ENCODE measurements at places on chromosomes 16 and 17.

DNA sequence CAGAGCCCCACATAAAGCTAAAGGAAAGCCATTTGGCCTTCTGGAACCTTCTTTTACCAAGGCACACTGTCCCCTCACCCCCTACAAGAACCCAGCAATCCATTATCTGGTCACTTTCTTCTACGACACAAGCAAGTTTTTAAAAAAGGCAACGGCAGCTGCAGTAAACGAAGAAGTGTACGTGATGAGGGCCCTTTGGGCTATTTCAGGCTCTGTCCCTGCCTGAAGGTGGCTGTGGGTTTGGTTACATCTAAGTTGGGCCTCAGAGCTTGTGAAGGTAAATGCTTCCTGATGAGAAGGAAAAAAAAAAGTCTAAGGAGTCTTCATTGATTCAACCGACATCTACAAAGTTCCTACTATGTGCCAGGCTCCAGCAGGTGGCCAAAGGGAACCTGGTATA, 35.4 kb downstream of the XYLT1 start:
- no peak for DNase-seq

DNA sequence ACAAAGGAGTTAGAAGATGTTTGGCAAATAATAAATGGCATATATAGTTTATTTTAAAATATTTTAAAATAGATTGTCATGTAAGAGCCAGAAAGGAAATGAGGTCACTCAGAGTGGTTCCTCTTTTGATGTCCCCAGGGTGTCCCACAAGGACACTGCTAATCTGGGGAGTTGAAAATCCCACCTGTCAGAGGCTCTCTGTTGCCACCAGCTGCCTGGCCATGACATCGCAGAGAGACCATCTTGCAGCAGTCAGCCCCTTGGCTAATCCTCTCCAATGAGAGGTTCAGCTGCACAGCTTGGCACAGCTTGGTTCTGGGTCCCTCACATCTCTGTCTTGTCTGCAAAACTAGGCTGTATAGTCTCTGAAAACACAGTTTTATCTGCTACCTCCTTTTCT, 11.0 kb upstream of the RBFOX1 start:
- peak; percentile 50 for DNase-seq

- DNase-seq = no peak
Observed at GRCh38 chr16:72969812-72970211, 78.1 kb downstream of the ZFHX3 start.

- no peak for DNase-seq
Observed at GRCh38 chr16:1895949-1896675, 22.1 kb downstream of the HS3ST6 start.

- peak; percentile 6 for DNase-seq
Observed at GRCh38 chr16:30998852-30999761, 11.3 kb downstream of the STX1B start.

DNA sequence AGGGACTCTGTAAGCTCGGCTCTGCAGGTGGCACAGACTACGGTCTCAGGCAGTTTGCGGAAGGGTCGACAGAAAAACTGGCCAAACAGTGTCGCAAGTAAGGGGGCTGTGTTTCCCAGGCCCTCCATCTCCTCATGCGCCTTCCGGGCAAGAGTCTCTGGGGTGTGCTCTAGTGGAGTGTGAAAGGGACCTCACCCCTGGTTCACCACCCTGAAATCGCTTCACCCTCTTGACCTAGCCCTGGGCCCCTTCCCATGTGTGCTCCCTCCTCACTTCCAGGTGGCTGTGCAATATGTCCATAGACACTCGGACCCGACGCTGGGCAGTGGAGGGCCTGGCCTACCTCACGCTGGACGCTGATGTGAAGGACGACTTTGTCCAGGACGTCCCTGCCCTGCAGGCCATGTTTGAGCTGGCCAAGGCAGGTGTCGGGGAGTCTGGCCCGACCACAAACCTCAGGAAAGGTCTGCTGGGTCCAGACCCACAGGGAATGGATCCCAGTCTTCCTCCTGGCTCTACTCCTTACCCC, 22.3 kb downstream of the UNC45B start:
- DNase-seq = no peak

GRCh38 chr17:73205459-73205961, 12.7 kb downstream of the COG1 start:
- no peak for DNase-seq

GRCh38 chr16:82096641-82097040, 61.6 kb downstream of the HSD17B2 start:
- no peak for DNase-seq

GRCh38 chr17:51015145-51015558, 105.5 kb downstream of the SPAG9 start:
- DNase-seq = no peak

GRCh38 chr17:73813201-73813600, 169.0 kb upstream of the SDK2 start:
- no peak for DNase-seq

DNA sequence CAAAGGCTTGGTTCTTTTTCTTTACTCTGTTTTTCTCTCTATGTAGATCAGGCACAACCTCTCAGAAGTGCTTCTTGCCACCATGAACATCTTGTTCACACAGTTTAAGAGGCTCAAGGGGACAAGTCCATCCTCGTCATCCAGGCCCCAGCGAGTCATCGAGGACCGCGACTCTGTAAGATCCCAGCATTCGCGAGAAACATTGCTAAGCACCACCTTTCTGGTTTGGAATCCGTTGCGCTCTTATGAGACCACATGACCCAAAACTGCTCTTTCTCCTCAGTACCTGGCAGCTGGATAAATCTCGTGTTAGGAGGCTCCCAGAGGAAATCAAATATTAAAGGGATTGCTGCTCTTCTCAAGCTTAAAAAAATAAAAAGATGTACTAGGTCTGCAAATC, 23.3 kb upstream of the SLC12A3 start:
- no peak for DNase-seq

DNA sequence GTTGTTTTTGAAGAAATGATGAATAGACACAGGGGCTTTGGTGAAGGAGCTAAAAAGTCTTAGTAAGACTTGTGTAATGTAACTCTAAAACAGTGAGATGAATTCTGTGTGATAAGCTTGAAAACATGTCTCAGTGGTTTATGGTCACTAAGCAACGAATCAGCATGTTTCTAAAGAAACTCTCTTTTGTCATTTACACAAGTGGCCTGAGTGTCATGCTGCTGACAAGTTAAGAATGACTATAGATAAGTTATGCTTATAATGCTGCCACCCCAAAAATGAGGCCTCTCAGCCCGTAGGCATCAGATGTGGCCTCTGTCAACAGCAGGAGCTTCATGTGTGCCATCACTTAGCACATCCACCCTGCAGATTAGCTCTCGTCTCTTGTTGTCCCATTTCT, 8.7 kb downstream of the COX10 start:
- no peak for DNase-seq

DNA sequence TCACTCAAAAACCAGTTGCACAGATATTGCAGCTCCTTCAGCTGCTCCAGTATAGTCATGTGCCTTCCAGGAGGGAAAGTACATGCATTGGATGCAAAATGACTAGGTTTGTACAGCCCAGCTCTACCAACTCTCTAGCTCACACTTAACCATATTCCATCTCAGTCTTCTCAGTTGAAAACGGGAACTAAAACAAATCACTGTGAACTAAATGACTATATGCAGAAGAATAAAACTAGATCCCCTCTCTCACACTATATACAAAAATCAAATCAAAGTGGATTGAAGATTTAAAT, 24.9 kb downstream of the DCUN1D3 start:
- DNase-seq = no peak

- no peak for DNase-seq
Observed at GRCh38 chr16:75486014-75486675, 9.1 kb downstream of the CHST6 start.

- DNase-seq = peak; percentile 91
Observed at GRCh38 chr17:59373882-59374495, 42.5 kb downstream of the YPEL2 start.

DNA sequence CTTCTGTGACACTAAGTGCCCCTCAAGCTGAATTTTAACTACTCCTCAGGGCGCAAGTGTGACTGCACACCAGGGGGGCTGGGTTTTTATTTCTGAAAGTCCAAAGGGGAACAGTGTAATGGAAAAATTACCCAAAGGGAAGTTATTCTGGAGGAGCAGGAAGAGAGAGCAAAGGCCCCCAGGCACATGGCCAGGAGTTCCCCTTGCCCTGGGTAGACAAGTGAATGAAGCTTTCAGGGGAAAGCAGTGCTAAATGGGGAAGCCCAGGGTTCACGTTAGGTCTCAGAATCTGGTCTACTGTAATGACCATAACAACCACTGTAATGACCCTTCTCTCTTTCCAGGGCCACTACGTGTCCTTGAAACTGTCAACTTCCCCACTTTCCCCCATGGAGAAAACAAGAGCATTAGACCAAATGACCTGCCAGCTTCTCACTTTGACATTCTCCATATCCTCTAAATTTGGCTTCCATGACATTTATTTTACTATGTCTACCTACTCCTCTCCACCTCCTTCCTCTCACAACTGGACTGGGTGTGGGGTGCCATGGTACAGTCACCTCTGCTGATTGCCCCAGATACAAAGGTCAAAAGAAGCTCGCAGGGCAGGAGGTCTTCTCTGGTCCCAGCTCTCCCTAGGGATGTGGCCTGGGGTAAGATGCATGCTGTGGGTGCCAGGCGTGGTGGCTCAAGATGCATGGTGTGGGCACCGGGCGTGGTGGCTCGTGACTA, 34.1 kb upstream of the MMP2 start:
- peak; percentile 77 for DNase-seq

DNA sequence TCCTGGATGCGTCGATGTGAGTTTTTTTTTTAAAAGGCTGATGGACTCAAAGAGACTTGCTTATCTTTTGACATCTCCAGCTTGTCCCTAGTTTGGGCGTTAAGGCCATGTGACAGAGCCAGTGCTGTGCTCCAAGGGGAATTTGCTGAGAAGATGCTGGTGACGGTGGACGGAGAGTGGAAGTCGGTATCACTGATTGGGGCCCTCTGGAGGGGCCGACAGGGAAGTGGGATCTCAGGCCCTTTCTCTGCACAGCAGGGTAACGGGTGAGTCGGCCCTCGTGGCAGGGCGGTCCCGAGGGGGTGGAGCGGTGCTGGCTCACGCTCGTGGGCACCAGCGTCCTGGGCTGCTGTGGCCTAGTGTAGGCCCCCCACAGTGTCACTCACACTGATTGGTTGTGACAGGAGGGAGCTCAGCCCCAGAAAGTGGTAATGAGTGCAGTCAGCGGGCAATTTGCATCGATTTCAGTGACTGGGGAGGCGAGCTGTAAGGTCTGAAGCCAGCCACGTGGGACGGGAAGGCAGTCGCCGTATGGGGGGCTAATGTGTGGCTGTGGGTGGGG, 91.3 kb downstream of the TBC1D16 start:
- DNase-seq = no peak

DNA sequence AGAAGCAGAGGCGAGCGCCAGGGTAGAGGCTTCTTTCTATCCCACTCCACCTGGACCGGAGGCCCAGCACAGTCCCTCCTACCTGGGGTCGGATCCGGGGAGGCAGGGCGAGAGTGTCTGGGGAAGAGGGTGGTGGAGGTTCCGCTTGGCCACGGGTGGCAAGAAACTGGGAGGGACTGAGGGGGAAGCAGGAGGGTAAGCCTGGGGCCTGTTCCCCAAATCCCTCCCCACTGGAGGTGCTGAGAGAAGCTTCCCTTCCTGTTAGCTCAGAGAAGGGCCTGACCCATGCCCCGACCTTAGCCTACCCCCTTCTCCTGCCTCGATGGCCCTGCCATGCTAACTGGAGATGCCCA, 1.8 kb upstream of the TPPP3 start:
- DNase-seq = no peak

GRCh38 chr17:16448490-16448889, 33.1 kb downstream of the TRPV2 start:
- peak; percentile 43 for DNase-seq

GRCh38 chr17:76681222-76682137, 29.3 kb downstream of the MXRA7 start:
- peak; percentile 80 for DNase-seq

GRCh38 chr16:41439-42068, 11.9 kb downstream of the POLR3K start:
- DNase-seq = no peak

GRCh38 chr16:87762620-87763019, 3.2 kb downstream of the KLHDC4 start:
- no peak for DNase-seq

DNA sequence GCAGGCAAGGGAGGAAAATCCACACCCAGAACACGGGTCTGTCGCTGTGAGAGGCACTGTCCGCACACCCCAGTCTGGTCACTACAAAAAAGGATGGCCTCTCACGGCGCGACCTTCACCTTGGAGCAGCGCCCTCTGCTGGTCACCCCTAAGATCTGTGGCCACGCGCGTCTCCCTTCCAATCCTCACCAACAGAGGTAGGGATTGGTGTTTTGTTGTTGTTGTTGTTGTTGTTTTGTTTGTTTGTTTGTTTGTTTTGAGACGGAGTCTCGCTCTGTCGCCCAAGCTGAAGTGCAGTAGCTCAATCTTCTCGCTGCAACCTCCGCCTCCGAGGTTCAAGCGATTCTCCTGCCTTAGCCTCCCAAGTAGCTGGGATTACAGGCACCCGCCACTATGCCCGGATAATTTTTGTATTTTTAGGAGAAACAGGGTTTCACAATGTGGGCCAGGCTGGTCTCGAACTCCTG, 15.0 kb upstream of the C17orf58 start:
- DNase-seq = peak; percentile 60

DNA sequence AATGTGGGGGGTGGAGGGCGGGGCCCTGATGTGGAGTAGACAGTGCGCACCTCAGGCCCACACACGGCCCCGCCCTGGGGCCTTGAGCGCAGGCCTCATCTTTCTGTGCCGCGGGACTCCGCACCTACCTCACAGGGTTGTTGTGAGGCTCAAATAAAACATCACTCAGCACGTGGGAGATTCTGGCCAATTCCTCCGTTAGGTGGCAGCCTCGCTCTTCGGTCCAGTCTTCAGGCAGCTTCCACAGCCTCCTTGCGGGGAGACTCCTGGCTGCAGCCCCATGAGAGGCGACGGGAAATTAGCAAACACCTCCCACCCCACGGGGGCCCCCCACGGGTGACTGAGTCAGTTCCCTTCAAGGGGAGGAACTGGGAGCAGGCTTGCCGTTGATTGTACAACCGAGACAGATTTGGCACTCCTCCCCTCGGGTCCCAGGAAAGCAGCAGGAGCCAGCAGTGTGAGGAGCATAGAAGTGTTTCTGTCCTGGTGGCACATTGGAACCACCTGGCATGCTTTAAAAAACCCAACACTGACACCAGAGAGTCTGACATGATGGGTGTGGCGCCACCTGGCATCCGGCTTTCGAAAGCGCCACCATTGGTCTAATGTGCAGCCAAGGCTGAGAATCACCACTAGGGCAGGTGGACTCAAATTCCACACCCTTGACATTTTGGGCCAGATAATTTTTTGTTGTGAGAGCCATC, 7.6 kb downstream of the MRM1 start:
- DNase-seq = peak; percentile 58

- DNase-seq = peak; percentile 38
Observed at GRCh38 chr16:68972720-68973119, 129.4 kb downstream of the TANGO6 start.

DNA sequence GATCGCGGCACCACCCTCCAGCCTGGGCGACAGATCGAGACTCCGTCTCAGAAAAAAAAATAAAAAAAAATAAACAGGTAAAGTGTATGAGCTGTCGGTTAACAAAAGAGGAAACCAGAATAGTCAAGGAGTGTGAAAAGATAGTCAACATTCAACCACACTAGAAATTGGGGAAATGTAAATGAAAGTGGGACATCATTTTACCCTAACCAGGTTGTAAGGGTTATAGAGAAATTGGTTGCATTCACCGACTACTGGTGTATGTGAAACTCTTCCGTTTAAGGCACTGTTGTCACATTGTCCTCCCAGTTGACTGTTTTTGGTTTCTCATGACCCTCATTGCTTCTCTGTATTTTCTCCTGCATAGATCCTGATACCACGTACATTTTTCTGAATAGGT, 62.8 kb downstream of the RABEP1 start:
- no peak for DNase-seq

Data from NB4 (cell line).